ENCODE measurements at places on chromosomes 12 and 14.

- no peak for DNase-seq
Observed at GRCh38 chr14:55807881-55808379, 227.9 kb downstream of the KTN1 start.

DNA sequence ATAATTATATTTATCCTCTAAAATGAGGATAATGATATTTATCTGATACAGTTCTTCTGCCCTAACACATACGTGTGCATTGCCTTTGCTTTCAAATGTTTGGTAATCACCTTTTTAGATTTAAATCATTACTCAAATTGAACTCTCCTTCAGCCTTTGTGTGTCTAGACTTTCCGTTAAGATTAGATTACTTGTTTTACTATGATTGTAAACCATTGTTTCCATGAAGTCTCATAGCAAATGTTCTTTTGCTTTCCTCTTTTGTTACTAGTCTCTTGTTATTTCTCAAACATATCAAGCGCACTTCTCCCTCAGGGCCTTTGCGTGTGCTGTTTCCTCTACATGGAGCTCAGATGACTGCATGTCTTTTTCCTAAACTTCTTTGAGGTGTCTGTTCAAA, 63.7 kb downstream of the ETV6 start:
- no peak for DNase-seq

DNA sequence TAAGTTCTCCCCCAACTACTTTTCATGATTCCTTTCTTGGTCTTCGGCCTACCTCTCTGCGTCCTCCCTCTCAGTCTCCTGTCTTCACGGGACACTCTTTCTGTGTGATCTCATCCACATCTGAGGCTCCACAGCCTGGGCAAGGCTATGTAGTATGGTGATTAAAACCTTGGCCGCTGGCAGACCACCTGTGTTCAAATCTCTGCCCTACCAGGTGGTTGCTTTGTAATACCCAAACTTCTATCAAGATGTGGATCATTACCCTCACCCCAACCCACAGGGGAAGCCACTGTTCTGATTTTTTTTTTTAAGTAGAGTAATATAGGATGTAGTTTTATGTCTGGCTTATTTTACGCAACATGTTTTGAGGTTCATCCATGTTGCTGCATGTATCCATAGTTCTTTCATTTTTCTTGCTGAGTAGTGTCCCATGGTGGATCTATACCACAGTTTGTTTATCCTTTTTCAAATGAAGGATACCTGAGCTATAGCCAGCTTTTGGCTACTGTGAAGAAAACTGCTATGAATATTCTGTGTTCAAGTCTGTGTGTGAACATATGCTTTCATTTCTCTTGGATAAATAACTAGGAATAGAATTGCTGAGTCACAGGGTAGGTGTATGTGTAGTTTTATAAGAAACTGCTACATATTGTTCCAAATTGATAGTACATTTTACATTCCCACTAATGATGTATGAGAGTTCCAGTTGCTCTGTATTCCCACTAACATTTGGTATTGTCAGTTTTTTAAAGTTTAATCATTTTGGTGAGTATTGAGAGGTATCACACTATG, 8.3 kb upstream of the STAT6 start:
- no peak for DNase-seq

GRCh38 chr14:20986811-20987210, 3.0 kb upstream of the METTL17 start:
- DNase-seq, result peak; percentile 95

- no peak for DNase-seq
Observed at GRCh38 chr12:16669756-16670155, 63.8 kb upstream of the LMO3 start.

DNA sequence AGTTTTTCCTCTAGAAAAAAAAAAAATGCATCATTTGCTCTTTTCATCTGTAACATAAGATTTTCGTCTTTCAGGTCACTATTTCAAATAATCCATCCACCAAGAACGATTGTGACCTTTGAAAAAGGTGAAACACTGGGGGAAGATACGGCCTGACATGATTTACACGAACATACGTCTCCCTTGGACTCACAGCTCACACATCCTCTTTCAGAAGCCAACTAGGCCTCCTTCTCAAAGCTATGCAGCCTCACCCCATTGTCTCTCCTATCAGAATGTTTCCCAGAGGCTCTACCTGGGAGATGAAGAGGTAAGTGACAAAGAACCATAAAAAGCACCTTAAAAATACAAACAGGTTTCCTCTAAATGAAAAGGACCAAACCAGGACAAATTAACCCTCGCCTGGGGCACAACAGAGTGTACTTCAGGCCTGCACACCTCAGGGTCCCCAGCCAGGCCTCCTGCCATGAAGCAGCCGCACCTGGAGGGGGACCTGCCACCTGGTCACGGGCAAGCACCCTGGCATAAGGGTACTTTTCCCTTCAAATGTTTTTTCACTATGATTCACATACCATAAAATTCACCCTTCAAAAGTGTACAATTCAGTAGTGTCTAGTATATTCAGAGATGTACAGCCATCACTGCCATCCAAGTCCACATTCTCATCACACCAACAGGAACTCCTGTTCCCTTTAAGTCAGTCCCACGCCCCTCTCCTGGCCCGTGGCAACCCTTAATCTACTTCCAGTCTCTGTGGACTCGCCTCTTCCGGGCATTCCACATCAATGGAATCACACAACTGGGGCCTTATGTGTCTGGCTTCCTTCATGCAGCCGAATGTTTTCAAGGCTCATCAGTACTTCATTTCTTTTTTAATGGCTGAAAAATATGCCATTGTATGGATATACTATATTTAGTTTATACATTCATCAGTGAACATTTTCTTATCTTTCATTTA, 5.4 kb downstream of the SLC15A4 start:
- no peak for DNase-seq

GRCh38 chr12:70418101-70418500, 52.0 kb downstream of the KCNMB4 start:
- no peak for DNase-seq

DNA sequence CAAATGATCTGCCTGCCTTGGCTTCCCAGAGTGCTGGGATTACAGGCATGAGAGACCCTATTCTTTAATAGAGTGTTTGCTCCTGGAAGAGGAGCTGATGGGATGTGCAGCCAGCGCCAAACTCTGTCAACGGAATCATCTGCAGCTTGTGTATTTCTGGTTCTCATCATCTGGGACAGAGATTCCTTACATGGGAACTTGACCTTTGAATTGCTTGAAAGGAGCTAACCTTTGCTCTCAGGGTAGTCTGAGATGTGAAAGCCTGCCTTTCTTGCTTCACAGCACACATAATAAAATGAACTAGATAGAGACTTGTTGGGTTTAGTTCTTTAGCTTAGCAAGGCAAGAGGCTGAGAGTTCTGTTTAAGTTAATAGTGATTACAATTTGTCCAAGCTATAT, 120.0 kb downstream of the OTOGL start:
- no peak for DNase-seq

- peak; percentile 74 for DNase-seq
Observed at GRCh38 chr14:81435391-81436295, 35.5 kb upstream of the STON2 start.

- DNase-seq, result no peak
Observed at GRCh38 chr14:96783915-96784224, 13.3 kb upstream of the VRK1 start.

GRCh38 chr12:45034861-45035265, 16.0 kb downstream of the DBX2 start:
- DNase-seq, result no peak

GRCh38 chr14:65565948-65566347, 153.4 kb downstream of the FUT8 start:
- no peak for DNase-seq

GRCh38 chr12:128916425-128916824, 63.1 kb downstream of the GLT1D1 start:
- DNase-seq, result no peak

DNA sequence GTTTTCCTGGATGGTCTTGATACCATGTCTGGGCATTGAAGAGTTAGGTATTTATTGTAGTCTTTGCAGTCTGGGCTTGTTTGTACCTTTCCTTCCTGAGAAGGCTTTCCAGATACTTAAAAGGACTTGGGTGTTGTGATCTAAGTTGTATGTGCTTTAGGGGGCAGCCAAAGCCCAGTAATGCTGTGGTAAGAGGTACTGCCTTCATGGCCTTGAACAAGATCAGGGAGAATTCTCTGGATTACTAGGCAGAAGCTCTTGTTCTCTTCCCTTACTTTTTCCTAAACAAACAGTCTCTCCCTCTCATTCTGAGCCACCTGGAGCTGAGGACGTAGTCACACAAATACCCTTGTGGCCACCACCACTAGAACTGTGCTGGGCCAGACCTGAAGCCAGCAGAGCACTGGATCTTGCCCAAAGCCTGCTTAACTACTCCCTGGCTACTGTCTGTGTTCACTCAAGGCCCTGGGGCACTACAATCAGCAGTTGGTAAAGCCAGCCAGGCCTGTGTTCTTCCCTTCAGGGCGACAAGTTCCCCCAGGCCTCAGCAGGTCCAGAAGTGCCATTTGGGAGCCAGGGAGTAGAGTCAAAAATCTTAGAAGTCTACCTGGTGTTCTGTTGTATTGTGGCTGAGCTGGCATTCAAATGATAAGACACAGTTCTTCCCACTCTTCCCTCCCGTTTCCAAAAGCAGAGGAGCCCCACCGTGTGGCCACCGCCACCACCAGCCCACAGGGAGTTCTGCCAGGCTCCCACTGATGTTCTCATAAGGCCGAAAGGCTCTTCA, 11.4 kb downstream of the PRORP start:
- no peak for DNase-seq

- DNase-seq, result peak; percentile 30
Observed at GRCh38 chr12:117076410-117077372, 22.5 kb downstream of the TESC start.

- DNase-seq, result no peak
Observed at GRCh38 chr14:104238424-104239184, 100.2 kb downstream of the KIF26A start.

GRCh38 chr12:171276-171675, 42.7 kb downstream of the SLC6A12 start:
- no peak for DNase-seq

GRCh38 chr12:127334365-127334764, 932.6 kb upstream of the TMEM132C start:
- DNase-seq, result no peak

GRCh38 chr14:99575043-99576023, 28.7 kb downstream of the CCDC85C start:
- DNase-seq, result peak; percentile 70

DNA sequence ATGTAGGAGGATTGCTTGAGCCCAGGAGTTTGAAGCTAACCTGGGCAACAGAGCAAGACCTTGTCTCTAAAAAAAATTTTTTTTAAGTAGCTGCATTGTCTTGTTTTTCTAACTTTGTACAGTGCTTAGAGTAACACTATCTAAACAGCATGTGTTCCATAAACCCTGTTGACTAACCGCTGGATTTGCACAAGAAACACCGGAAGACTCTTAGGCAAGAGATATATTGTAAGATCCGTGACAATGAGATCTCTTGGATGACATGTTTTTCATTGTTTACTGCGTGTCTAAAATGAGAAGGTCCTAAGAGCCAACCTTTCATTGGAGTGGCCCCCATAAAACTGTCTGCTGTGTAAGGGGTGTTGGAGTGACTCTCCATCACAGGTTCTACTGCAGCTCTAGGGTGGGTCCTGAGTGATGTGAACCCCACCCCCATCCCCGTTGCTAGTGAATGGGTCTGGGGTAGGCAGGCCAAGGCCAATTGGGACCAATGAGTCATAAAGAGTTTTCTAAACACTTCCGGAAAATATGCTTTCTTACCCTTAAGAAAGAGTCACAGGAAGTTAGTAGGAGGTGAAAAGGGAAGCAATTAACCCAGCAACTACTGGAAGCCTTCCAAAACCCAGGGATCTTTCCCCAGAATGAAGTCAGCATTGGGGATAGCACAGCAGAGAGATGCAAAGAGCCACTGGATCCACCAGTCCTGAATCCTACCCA, 24.3 kb upstream of the PCNX1 start:
- peak; percentile 73 for DNase-seq

- no peak for DNase-seq
Observed at GRCh38 chr14:30260833-30261607, 297.9 kb upstream of the G2E3 start.

GRCh38 chr12:92438641-92439419, 264.0 kb upstream of the PLEKHG7 start:
- DNase-seq, result no peak

DNA sequence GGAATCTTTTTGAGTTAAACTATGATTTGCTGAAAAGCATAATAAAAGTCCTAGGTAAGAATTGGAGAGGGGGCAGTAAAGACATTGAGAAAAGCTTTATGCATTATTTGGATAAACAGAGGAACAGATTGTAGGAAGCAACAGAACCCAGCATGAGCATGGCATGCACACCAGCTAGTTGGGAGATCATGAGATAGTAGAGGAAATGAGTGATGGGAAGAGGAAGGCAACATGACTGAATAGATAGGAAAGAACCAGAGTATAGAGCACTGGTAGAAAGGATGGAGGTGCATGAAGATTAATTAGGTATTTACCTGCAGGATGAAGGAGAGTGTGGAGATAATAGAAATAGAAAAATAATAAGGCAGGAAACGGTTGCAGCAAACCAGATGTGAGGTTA, 248.5 kb upstream of the LMO3 start:
- DNase-seq, result no peak

DNA sequence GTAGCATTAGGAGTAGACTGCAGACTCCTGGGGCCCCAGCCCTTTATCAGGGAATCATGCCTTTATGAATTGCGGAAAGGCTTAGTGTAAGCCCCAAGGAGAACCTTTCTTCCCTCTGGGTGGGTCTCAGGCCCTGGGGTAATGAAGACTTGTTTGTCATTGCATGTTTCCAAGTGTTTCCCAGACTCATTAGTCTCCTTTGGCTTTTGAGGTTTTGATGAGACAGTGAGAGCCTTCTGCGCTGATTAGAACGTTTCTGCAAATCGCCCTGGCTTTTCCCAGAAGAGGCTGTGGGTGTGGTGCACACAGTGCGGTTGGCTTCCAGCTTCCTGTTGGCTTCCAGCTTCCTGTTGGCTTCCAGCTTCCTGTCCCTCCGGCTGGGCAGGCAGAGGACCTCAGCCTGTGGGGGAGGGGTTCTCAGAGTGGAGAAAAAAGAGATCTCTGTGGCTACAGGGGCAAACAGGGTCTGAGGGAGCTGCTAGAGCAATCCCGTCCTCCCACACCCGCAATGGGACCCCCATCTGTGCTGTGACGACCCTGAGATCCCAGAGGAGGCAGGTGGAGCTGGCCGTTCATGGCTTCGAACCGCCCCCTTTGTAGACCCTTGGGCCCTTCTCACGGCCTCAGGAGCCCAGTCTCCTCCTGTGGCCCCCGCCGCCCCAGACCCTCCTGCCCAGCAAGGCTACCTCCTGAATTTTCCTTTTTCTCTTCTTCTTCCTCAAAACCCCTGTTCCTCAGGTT, 42.1 kb downstream of the GPR68 start:
- no peak for DNase-seq

DNA sequence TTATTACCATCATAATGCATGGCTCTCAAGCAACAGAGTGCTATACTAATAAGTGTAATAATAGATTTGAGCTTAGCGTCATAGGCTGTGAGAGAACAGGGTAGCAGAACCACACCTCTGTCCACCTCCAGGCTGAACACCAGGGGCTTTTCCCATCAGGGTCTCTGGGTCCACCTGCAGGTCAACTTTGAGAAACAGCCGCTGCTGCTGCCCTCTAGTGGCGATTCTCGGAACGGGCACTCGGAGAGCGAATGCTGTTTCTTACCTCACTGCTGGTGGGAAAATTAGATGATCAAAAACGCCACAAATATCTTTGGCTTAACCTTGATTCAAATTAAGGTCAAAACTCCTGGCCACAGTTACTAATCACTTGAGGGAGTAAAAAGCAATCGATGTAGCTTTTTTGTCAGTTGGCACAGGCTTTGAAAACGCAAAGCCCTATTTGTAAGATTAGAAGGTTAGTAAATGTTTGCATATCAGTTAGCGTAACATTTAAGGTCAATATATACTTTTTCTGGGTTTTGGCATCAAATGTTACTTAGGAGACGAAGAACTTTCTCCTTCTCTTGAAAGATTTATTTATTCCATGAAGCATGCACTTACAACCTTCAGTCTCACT, 127.9 kb upstream of the TMEM132D start:
- DNase-seq, result peak; percentile 69

Measured in urothelium cell line (cell line).